ENCODE measurements at places on chromosomes 3 and 15.

- no peak for DNase-seq
Measured at GRCh38 chr15:50302581-50302980, 37.1 kb upstream of the HDC start.

DNA sequence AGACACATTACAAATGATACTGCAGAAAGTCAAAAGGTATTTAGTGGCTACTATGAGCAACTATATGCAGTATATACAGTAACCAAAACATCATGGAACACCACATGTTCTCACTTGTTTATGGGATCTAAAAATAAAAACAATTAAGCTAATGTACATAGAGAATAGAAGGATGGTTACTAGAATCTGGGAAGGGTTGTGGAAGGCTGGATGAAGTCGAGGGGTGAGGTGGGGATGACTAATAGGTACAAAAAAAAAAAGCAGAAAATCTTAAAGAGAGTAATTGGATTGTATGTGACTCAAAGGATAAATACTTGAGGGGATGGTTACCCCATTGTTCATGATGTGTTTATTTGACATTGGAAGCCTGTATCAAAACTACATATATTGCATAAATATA, 848.8 kb upstream of the GBE1 start:
- no peak for DNase-seq

DNA sequence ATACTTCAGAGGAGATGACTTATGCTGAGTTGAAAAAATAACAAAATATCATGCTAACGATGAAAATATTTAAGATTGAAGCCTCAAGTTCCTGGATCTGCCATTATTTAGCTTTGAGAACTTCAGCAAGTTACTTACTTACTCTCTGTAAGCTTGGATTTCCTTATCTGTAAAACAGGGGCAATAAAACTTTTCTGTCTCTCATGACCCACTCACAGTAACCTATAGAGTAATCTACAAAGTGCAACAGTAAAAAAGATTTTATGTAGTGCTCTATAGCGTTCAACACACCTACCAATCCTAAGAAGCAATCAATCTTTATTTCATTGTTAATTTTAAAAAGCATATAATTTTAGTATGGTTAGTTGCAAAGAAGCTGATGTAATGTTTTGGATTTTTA, 478.6 kb downstream of the ZIC1 start:
- no peak for DNase-seq

DNA sequence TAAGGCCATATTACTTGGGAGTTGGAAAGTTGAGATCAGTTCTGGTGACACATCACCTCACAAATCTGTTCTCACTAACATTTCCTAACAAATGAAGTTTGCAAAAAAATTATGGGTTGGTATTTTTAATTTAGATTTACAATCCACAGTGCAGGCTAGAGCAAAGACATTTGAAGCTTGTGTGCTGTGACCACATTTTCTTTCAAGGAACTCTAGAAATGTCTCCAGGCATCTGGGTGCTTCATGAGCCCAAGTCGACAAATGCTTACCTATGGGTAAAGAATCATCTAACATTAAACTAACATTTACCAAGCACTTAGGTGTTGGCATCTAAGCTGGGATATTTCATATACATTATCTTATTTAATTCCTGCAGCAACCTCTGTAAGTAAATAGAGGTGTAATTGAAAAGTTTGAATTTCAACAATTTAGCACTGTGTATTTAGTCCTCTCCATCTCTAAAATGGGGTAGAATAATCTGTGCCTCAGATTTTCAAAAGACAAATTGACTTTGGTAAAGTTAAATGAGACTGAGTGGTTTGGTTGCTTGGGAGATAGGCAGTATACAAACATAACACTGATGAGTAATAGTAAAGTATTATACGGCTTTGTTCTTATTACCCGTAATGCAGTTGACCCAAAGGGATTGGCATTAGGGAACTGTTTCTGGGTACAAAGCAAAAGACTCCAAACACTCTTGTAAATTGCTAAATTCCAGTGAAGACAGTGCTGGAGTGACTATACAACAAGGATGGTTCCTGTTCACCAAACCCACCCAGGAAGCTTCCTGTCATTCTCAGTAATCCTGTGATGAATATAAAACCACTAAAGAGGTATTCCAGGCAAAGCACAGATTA, 162.5 kb downstream of the TPRG1 start:
- no peak for DNase-seq

- peak; percentile 73 for DNase-seq
Measured at GRCh38 chr15:91422797-91423196, 322.7 kb downstream of the SV2B start.

DNA sequence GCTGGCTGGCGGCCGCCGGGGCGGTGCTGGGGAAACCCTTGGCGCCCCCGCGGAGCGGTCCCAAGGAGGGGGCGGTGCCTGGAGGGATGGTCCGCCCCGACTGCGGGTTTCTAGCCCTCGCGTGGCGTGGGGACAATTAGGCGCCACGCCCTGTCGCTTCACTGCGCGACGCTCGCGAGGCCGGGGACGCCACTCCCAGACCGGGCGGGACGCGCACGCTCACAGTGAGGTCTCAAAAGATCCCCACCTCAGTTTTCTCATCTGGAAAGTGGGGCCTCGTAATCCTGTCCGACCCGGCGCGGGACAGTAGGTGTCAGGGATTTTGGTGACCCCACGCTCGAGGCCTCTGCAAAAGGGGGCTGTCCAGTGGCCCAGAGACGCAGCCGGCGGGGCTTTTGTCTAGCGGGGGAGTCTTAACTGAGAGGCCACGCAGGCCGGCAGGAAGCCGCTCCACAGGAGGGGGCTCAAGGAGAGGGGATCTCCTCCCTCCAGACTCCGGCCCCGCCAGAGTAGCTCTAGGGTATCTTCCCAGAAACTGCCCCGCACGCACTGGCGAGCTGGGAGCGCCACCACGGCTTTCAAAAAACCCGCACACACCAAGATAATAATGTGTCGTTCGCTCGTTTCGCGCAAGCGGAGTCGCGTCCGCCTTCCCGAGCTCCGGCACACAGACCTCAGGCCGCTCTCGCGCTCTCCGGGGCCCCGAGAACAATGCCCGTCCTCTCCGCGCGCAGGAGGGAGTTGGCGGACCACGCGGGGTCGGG, 710 bp upstream of the CLK3 start:
- peak; percentile 91 for DNase-seq

Data from activated naive CD4-positive, alpha-beta T cell treated with anti-CD3 and anti-CD28 coated beads, Interleukin-2, amount 10 ng/mL, durations not matched to agents 7 days and 5 days (primary cell).